ENCODE measurements at places on chromosomes 2 and 18. TPM values are rescaled to one million over a fixed set of nuclear protein-coding genes. Genes with fewer than 3 reads are reported as not detected.

The PROC gene
- under 0.01 TPM for total RNA-seq

The CEP68 gene
- total RNA-seq: 37.2 TPM

The TLX2 gene
- not detected for total RNA-seq

The CGREF1 gene
- 5.1 TPM for total RNA-seq

The CLEC4F gene
- total RNA-seq: 0.13 TPM

The DNAH6 gene
- under 0.01 TPM for total RNA-seq

The FHOD3 gene
- under 0.01 TPM for total RNA-seq

The PIEZO2 gene
- 343 TPM for total RNA-seq

GRCh38 chr2:10493075-10493633, 45.0 kb upstream of the ODC1 start:
- DNase-seq: no peak

DNA sequence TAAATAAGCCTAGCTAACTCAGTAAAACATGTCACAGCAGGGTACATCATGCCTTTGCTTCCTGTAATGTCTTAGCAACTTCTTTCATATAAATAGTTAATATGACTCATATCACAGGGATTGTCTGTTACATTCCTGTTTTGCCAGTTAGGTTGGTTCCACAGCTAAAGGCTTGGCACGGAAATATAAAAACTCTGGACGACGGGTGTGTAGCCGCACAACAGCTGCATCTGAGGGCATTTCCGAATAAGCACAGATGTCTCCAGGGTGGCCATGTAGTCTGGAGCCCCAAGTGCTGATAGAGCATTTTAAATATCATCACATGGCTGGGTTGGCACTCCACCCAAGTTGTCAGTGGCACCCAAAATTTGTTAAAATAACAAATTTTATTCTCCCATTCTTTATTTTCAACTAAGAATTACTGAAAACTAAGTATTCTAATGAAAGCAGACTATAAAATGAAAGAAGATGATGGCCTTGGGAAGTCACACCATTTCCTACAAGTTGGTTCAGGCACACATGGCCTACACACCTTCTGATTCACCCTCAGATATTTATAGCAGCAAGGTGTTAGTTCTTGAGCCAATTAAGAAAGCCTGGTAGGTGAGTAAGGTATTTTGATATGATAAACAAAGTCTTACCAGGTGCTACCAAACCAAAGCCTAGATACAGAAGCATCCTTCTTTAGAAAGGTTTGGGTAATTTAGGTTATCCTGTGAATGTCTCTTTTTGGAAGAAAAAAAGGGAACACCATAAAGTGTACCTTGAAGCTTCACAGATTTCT, 61.8 kb upstream of the STK17B start:
- peak; percentile 95 for DNase-seq

- DNase-seq: peak; percentile 7
Observed at GRCh38 chr2:18792226-18792629, 202.9 kb upstream of the NT5C1B start.

DNA sequence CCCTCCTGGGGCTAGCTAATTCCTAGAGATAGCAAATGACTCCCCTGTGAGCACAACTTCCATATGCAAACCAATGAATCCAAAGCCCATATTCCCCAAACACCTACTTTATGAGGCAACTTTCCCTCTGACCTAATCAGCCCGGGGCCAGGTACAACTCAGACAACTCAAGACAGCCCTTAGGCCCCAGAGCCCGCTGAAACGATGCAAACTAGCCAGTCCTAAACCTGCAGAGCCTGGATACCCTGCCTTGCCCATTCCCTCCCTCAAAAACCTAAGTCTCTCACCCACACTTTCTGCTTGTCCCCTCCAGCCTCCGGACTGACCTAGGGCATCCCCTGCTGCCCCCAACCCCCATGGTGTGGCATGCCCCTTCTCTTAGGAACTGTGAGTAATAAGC, 142.8 kb downstream of the ACTR3 start:
- DNase-seq: no peak

DNA sequence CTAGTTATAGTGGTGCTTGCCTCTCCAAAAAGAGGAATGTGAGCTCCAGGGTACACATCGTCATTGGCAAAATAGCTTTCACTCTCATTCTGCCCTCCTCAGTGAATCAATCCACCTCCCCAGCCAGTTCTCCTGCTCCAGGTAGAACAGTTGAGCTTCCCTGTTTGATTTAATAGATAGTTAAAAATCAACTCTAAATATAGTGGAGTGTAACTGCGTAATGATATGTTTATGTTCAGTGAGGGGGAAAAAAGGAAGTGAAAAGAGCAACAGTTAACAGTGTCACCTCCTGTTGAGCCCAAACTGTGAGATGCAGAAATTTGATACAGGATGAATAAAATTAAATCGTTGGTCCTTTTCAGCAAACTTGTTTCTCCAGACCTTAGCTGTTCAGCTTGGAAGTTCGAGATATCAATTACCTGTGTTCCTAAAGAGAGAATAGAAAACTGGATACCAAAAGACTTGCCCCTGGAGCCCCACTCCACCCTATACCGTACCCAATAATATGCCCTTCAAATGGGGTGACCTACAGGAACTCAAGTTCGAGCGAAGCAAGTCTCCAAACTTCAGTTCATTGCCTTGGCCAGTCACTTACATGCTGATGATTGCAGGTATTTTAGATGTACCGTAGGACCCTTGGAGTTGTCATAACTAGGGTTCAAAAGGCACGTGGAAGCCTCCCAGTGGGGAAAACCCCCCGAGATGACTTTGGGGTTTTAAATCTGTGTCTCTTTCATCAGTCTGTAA, 708.4 kb downstream of the RNF144A start:
- DNase-seq: no peak

DNA sequence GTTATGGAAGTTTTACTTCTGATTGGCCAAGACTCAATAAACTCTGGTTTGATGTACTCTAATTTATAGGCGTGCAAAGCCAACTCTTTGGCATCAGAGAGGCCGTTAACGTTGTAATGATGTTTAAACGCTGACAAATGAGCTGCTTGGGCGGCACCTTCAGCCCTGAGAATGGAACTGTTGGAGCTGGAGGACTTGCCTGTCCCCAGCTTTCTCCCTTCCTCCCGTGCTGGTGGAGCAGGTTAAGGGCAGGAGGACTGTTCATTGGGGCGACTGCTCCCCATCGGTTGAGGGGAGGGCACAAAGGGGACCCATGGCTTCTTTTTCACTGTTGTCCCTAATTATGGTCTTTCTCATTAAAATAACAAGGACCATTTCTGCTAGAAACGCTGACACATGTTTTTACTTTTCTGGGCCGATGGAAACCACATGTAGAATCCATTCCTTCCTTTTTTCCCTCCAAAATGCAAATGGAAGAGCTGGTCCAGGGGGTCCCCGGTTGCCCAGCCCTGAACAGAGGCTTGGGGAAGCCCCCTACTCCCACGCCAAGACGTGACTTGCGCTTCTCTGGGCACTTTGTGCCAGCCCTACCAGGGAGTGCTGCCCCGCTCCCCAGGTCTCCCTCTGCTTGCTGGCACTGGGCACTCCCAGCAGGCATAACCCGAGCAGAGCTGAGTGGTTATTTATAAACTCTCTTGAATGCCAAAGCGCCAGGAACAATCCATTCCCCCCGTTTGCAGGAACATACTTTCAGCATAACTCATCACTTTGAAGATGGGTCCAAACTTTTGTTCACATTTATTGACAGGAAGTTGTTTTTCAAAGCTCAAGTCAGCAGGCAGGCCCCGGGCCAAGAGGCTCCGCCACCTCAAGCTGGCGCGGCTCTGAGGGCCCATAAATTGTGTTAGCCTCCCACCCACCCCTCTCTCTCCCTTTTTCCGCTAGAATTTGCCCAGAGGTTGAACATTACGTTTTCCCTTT, 170.1 kb downstream of the ASB1 start:
- DNase-seq: peak; percentile 85

GRCh38 chr2:189391201-189391600, 50.1 kb upstream of the WDR75 start:
- no peak for DNase-seq

DNA sequence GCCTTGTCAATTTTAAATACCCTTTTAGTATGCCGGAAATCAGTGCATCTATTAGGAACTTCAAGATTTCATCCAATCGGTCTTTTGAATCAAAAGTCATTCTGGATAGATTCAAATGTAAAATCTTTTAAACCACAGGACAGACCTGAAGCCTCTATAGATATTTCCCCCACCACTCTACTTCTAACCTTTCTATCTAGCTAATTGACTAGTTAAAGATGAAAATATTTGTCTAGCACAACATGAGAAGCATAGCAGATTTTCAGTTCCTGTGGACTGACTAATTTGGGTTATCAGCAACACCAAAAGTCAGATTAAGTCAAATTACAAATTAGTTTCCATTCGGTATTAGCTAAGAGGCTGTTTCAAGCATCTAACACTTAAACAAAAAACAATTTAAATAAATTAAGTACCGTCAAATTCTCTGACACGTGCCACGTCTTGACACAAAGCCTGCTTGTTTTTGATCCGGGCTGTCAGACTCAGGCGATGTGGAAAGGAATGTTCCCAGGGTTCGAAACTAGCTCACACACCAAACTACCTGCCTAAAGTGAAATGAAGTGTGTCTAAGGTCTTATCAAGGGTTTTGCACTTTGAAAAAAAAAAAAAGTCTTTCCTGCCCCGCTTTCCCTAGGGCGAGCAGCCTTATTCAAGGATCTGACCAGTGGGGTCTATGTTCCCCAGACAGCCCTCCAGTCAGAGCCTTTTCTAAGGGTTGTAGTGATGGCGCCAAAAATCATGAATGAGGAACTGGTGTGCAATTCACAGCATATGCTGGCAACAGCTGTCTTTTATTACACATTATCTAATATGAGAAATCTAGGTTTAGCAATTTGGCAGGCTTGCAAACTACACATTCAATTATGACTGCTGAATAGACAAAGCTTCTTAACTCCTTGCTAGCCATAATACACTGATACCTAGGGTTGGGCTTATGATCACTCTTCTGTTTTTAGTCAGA, 4.7 kb downstream of the CYTIP start:
- DNase-seq: no peak

DNA sequence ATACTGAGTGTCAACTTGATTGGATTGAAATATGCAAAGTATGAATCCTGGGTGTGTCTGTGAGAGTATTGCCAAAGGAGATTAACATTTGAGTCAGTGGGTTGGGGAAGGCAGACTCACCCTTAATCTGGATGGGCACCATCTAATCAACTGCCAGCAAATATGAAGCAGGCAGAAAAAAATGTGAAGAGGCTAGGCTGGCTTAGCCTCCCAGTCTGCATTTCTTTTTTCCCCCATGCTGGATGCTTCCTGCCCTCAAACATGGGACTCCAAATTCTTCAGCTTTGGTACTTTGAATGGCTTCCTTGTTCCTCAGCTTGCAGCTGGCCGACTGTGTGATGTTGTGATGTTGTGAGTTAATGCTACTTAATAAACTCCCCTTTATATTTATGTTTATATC, 577.4 kb downstream of the CPS1 start:
- DNase-seq: no peak

DNA sequence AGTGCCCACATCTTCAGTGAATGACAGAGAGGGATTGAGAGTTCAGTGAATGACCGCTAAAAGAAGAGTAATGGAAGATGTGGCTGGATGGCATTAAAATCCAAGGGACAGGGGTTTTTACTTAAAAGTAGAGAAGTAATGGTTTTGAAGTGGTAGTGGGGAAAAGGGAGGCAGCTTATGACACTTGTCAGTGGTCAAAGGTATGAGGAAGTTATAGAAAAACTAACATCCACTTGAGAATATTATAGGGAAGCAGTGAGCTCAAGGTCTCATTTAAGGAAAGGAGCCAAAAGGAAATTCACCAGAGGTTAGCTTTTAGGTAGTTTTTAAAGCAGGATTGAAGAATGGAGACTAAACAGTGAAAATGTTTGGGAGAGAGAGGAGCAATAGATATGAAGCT, 24.3 kb downstream of the CDK15 start:
- no peak for DNase-seq

GRCh38 chr2:120907822-120908221, 172.2 kb downstream of the GLI2 start:
- DNase-seq: peak; percentile 16

- DNase-seq: no peak
Observed at GRCh38 chr2:3198119-3198518, 179.5 kb downstream of the EIPR1 start.

DNA sequence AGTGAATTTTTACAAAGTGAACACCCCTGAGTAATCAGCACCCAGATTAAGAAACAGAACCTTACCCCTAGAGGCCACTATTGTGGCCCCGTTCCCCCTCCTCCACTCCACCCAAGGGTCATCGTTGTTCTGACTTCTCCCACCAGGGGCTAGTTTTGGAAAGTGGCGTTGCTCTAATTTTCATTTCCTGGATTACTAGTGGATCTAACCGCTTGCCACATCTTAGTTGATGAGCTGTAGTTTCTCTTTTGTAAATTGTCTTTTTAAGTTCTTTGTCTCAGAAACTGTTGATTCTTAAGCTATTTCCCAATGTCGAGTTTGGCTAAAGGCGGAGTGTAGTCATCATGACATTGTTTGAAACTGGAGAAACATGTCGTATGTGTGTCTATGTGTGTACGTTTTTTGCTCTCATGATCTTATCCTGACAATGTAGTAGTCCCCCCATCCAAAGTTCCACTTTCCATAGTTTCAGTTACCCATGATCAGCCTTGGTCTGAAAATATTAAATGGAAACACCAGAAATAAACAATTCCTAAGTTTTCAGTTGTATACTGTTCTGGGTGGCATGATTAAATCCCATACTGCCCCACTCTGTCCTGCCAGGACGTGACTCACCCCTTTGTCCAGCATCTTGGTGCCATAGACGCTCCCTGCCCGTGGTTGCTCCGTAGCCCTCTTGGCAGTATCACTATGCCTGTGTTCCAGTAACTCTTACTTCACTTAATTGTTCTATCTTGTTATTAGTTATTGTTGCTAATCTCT, 71.0 kb upstream of the SP3 start:
- DNase-seq: no peak

GRCh38 chr2:86072271-86072858, 33.3 kb downstream of the POLR1A start:
- DNase-seq: peak; percentile 73

- no peak for DNase-seq
Observed at GRCh38 chr2:183112577-183112976, 11.7 kb upstream of the NUP35 start.

- DNase-seq: no peak
Observed at GRCh38 chr2:209321076-209321475, 102.8 kb upstream of the MAP2 start.

DNA sequence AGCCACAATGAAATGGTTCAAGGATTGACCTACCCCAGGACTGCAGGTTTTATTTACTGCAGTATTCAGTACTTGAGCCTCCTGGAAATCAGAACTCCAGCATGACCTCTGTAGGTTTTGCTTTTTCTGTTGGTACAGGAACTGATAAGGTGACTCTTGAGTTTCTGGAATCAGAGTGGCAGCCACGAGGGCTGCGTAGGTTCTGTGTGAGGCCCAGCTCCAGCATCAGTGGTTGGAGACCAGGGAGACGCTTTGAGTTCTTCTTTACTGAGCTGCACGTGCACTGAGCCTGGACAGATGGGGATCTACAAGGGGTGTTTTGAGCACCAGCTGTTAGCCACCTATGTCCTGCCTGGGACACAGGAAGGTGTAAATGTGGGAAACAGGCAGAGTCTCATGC, 222.7 kb upstream of the EPAS1 start:
- peak; percentile 41 for DNase-seq

GRCh38 chr2:45285771-45286390, 276.6 kb upstream of the SIX2 start:
- DNase-seq: no peak

GRCh38 chr2:76760367-76760704, 761.8 kb downstream of the LRRTM4 start:
- DNase-seq: no peak
